HT1080 (cell line): ENCODE measurements at places on chromosomes 12 and 14. TPM values are rescaled to one million over a fixed set of nuclear protein-coding genes. Genes with fewer than 3 reads are reported as not detected.

- no peak for DNase-seq
Measured at GRCh38 chr14:100549834-100550625, 37.2 kb downstream of the BEGAIN start.

TAS2R10 gene
- 0.37 TPM in 1 of 2 replicates, not detected in the other for total RNA-seq

SOX5 gene
- 0.05 and 0.20 TPM in 2 replicates for total RNA-seq

KRT7 gene
- 4.9 and 5.1 TPM in 2 replicates for total RNA-seq

- no peak for DNase-seq
Measured at GRCh38 chr12:123058481-123058880, 78.0 kb downstream of the ARL6IP4 start.
